Activated CD8-positive, alpha-beta T cell treated with anti-CD3 and anti-CD28 coated beads for 36 hours (primary cell): ENCODE measurements at places on chromosomes 16 and 17.

- no peak for DNase-seq
Measured at GRCh38 chr17:39981766-39982375, 1.3 kb downstream of the PSMD3 start.

DNA sequence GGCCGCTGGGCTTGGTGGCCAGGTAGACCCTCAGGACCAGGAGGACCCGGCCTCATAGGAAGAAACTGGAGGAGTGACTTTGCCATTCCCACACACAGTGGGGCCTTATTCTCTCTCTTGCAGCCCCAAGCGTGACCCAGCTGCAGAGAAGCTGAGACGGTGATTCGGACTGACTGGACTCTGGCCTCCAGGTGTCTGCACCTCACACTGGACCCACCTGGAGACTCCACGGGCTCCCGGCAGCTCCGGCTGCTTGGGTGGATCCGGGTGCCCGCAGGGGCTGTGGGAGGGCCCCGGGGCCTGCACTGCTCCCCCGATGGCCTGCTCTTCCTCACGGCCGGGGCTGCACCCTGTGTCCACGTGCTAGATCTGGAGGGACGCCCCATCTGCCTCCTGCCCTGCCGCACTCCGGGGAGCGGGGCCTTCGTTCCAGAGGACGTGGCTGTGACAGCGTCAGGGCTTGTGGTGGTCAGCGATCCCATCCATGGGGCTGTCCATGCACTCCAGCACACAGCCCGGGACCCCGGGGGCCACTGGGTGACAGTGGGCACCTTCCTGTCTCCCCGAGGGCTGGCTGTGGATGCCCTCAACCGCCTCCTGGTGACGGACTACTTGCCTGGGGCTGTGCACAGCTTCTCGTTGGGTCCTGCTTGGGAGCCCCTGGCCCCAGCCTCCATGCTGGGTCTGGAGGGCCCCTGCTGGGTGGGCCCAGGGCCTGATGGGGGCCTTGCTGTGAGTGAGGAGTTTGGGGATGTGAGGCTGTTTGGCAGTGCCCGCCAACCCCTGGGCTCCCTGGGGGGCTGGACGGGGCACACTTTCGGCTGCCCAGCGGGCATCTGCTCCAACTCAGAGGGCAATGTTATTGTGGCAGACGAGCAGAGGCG is 810 bp downstream of the NHLRC4 start:
- DNase-seq: no peak

DNA sequence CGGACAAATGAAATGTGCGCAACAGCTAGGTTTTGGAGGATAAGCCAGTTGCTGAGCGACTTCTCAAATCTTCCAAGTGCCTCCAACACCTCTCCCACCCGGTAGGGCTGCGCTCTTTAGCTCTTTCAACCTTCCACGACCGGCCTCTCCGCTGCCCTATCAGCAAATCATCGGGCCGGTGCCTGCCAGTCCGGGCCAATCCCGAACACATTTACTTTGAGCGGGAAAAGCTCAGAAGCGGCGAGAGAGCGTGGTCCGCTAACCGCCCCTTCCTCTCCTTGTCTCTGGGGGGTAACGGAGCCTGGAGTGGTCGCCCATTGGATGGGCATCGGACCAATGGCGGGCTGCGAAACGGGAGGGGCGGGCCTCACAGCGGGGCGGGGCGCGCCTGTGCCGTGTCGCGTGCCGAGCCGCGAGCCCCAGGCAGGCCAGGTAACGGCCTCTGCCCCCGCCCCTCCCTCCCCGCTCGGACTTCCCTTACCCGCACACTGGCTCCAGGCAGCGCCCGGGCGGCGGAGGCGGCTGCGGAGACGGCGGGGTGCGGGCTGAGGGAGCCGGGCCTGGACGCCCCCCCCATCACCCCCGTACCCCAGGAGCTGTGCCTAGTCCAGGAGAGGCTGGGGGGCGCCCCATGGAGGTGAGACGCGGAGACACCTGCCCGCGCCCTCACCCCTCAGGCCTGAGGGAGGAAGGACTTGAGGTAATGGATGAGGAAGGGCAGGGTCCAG is at the start of gene MEIOC:
MEIOC (plus strand) TSS at position 486 of the 728 bp plus-strand sequence; CDS start at position 632, 146 bp downstream.
- DNase-seq: peak; percentile 46

- no peak for DNase-seq
Measured at GRCh38 chr17:36204724-36205500, 6.0 kb upstream of the CCL4L2 start.

DNA sequence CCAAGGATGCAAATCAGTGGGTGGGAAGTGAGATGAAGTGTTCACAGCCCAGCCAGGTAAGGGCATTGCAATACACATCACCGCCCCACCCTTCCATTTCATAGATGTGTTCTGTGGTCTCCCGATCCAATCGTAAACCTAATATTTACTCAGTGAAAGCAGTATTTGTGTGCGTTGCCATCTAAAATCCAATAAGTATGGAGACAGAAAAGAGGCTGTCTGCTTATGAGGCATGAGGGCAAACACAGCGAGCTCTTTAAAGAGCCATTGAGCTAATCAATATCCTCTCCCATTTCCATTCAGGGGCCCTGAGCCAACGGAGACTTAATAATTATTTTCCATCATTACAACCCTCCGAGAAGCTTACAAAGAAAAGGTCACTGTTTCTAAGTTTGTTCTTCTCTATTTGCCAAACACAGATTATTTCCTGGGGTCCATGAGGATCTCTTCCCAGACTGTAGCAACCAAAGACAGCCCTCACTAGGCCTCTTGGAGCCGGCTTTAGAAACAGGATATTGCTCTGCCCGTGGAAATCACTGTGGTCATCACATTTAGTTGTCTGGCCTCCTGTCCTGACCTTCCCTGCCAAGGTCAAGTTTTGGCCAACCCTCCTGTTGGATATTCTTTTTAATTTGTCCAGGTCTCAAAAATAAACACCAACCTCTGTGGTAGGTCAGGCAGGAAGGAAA is 120.1 kb downstream of the SLC39A11 start:
- DNase-seq: no peak

GRCh38 chr16:19196871-19197270 is 28.8 kb downstream of the SYT17 start:
- DNase-seq: no peak

DNA sequence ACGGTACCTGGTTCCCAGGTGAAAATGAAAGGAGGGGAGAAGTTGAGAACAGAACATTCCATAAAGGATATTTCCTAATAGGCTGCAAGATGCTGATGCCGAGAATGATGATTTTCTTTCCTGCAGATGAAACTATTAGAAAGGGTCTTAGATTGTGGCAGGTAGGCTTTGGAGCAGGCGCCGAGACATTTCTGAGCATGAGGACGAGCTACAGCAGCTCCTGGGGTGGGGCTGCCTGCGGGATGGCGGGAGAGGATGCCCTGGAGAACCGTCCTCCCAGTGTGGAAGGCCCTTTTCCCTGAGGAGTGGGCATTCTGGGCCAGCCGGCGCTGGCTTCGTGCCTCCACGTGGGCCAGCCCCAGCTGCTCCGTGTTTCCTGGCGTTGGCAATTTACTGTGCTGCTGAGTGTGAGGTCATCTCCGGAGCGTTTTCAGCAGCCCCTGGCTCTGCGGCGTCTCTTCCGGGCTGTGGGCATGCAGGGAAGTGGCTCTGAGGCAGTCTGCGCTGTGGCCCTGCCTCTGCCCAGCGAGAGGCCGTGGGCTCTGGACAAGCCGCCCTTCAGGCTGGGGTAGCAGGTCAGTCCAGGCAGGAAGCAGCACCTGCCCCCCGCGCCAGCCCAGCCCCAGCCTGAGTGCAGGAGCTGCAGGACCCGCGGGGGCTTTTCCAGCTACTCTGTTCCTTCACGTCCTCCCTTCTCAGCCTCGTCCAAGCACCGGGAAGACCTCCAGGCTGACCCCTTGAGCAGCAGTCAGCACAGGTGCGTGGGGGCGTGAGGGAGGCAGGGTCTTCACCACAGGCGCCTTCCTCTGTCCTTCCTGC is 12.2 kb downstream of the ENGASE start:
- no peak for DNase-seq

- peak; percentile 90 for DNase-seq
Measured at GRCh38 chr17:40068917-40069750, 6.4 kb downstream of the THRA start.

GRCh38 chr17:19398301-19399181 is 11.6 kb upstream of the MFAP4 start:
- no peak for DNase-seq

GRCh38 chr17:55825213-55825612 is 74.4 kb downstream of the PCTP start:
- DNase-seq: no peak
